NCI-H1092 treated with DMSO at 0.1 percent for 48 hours (cell line): ENCODE measurements at places on chromosomes 13 and 19.

GRCh38 chr19:40139533-40140287 is 49.0 kb upstream of the ZNF780A start:
- DNase-seq = peak; percentile 23

GRCh38 chr13:46621792-46622629 is 69.0 kb downstream of the LRCH1 start:
- DNase-seq = no peak

GRCh38 chr19:6602729-6603114 is 11.8 kb upstream of the CD70 start:
- no peak for DNase-seq

- no peak for DNase-seq
These were observed 61.7 kb downstream of the SPRYD7 start for GRCh38 chr13:49874430-49874829.

- no peak for DNase-seq
These were observed 163.7 kb downstream of the IER2 start for GRCh38 chr19:13313875-13314274.

DNA sequence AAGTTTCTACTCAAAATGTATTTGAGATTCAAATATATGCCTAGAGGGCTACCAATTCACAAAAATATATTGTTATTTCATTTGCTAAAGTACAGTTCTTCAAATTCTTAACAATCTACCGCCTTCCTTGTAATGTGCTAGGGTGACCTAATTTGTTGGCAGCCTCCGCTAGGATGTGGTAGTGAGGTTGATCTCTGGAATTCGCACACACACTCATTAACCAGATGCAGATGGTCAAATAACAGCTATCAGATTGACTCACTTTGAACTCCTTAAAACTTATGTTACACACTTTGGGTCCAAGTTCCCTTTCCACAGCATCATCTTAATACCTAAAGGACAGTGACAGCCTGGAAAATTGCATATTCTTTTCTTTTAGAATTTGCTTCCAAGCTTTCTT is 367.3 kb downstream of the DCT start:
- DNase-seq = no peak

DNA sequence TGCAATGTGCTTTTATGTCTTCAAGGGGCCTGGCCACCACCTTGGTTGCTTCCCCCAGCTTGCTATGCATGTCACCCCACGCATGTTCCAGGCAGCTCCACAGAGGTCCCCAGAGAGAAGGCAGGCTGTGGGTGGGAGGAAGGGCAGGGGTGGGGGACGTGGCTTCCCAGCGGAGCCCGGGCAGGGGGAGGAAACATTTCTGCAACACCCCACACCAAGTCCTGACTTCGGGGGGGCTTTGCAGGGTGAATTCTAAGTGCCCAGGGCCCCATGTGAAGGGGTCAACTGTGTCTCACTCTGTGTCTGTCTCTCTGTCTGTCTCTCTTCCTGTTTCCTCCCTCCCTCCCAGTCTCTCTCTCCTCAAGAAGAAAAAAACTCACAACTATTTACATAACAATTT is 39.6 kb downstream of the LTBP4 start:
- DNase-seq = no peak

DNA sequence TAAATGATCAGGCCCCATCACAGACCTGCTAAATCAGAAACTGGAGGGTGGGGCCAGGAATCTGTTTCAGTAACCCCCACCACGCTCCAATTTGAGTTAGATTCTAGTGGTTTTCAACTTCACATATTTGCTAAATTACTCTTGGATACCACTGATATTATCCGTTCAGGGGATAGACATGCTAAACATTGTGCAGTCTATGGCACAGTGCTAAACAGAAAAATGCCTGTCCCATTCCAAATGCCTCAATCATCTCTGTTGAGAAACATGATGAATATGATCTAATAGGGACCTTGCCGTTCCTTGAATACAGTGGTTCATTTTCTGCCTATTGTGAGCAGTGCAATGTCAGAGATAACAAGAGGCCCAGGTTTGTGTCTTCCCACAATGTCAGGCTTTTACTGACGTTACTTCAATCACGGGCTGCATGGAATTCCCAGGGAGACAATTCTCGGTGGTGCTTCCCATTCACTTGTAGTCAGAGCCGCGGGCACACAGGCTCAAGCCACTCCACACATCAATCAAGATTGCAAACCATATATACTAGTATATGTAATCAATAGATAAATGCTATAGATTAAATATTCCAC is 52.7 kb downstream of the MYO16 start:
- DNase-seq = no peak

DNA sequence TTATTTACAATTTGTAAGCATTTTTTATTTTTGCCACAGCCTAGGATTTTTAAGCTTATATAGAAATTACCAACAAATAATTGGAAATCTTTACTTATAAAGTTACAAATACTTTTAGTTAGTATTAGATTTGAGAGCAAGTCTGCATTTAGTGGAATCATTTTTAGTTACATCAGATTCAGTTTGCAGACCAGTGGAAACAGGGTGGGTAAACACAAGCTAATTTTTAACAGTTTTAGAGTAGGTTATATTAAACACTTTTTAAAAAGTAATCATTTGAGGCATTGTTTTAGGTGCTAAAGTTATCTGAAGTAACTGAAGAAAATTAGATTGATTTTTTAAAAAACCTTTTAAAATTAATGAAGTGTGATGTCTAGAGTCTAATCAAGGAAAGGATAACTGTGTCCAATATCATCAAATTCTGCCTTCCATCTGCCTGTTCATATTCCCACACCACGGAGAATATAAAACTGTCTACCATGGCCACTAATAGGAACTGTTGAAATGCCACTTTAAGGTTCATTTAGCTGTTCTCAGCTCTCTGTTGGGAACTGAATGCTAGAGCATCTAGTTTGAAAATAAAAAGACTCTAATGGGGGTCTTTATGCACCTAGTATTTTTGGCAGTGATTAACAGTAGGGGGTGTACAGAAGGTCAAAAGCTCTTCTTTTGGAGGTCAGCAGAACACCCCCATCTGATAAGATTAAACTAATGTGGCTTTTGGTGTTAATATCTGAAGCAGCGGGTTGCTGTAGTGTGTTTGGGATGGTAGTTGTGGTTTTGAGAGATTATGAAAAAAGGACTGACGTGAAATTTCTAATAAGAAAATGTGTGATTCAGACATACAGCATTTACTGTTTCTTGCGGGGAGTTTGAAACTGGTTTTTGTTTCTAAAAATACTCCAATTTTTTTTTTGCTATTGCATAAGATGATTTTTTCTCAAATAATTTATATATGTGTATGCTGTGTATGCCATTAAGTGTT is 66.5 kb downstream of the NDFIP2 start:
- DNase-seq = no peak

- no peak for DNase-seq
These were observed 138.4 kb downstream of the ATP11A start for GRCh38 chr13:112828082-112828699.

DNA sequence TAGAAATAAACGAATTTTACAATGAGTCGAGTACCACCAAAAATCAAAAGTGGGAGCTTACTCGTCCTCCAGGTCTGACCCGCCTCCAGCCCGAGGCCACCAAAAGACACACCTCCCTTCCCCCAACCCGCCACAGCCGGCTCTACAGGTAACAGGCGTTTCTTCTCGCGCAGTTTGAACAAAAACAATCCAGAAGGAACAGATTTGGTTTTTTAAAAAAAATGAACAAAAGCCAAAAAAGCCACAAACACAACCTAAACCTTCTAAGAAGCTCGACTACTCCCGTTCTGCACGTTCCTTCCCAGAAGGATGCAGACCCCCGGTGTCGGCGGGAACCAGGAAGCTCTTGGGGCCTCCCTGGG is 671 bp downstream of the ZDHHC20 start:
- DNase-seq = peak; percentile 39

GRCh38 chr13:77810430-77810829 is 108.2 kb downstream of the EDNRB start:
- DNase-seq = peak; percentile 26

- peak; percentile 91 for DNase-seq
These were observed 40.3 kb downstream of the DEDD2 start for GRCh38 chr19:42176990-42177685.

GRCh38 chr19:33434886-33435705 is 61.6 kb downstream of the CEBPG start:
- DNase-seq = no peak

GRCh38 chr19:8666814-8667405 is 31.7 kb downstream of the ACTL9 start:
- no peak for DNase-seq

GRCh38 chr19:33800012-33800680 is 3.5 kb downstream of the KCTD15 start:
- no peak for DNase-seq
